ENCODE measurements at places on chromosomes 11 and 22. TPM values are rescaled to one million over a fixed set of nuclear protein-coding genes. Genes with fewer than 3 reads are reported as not detected.

GRCh38 chr11:38304926-38305325 is 1706.9 kb upstream of the RAG2 start:
- DNase-seq: no peak

GRCh38 chr22:26281941-26282340 is 112.7 kb downstream of the SEZ6L start:
- DNase-seq: no peak

GRCh38 chr11:69002570-69003231 is 10.3 kb downstream of the MRGPRF start:
- DNase-seq: no peak

NCR3LG1 gene
- 1.5 TPM for total RNA-seq

Measured in activated T-cell treated with anti-CD3 and anti-CD28 coated beads, Interleukin-2, amount 50 U/mL, for 72 hours (primary cell).